ENCODE measurements at places on chromosomes 1 and 21.

GRCh38 chr1:214570442-214570841 lies 19.0 kb upstream of the PTPN14 start:
- no peak for DNase-seq

DNA sequence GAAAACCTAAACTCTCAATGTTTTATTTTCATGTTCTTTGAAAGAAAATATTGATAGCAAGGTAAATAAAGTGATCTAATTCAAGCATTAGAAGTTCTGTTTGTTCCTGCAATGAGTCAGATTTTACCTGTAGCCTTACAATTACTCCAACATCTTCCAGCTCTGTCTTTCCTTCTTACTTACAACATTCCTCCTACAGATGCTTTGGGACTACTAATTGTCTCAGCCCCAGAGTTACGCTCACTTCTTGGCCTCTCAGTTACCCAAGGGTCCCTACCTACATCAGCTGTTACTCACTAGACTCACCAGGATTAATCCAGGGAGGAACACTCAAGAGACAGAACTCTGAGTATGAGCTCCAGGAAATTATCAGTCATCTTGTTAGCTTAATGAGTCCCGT lies 26.4 kb downstream of the OR14A16 start:
- no peak for DNase-seq

DNA sequence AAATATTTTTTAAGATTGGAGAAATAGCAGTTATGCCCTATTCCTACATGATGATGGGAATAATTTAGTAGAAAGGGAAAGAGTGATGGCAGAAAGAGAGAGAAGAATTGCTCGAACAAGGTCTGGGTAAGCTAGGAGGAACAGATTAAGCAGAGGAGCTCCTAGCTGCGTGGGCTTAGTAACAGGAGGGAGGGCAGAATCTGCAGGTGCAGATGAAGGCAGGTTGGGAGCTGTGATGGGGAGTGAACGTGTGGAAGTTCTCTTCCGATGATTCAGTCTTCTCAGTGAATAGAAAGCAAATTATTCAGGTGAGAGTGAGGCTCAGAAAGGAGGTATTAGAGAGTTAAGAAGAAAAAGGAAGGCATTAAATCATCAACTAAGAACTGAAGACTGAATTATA lies 8.3 kb upstream of the CR1 start:
- DNase-seq: no peak

DNA sequence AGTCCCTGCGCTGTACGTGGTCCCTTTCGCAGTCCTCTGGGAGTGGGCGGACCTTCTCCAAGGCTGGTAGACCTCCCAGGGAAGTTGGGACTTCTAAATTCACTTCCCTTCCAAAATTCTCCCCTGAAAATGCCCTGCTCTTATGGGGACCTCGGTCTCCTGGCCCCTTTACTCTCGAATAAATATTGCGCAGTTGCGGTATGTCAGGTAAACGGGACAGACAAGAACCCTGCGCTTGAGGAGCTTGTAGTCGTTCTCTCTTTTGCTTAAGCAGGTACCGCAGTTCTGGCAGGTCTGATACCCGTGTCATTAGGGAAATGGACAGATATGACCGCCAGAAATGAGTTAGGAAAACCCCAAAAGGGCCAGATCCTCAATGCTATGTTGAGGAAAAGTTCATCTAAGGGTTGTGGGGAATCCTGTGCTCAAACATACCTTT lies 561 bp downstream of the KIF2C start:
- DNase-seq: no peak

- no peak for DNase-seq
Observed at GRCh38 chr1:217106231-217106901, 383.1 kb upstream of the ESRRG start.

DNA sequence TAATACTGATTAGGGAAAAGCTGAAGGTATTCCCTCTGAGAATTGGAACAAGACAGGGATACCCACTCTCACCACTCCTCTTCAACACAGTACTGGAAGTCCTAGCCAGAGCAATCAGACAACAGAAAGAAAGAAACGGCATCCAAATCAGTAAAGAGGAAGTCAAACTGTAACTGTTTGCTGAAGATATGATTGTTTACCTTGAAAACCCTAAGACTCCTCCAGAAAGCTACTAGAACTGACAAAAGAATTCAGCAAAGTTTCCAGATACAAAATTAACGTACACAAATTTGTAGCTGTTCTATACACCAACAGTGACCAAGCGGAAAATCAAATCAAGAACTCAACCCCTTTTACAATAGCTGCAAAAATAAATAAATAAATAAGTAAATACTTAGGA lies 78.6 kb downstream of the EXTL2 start:
- DNase-seq: no peak

GRCh38 chr1:82330330-82330729 lies 529.6 kb downstream of the ADGRL2 start:
- no peak for DNase-seq

GRCh38 chr1:229128066-229128608 lies 142.8 kb upstream of the RAB4A start:
- no peak for DNase-seq

DNA sequence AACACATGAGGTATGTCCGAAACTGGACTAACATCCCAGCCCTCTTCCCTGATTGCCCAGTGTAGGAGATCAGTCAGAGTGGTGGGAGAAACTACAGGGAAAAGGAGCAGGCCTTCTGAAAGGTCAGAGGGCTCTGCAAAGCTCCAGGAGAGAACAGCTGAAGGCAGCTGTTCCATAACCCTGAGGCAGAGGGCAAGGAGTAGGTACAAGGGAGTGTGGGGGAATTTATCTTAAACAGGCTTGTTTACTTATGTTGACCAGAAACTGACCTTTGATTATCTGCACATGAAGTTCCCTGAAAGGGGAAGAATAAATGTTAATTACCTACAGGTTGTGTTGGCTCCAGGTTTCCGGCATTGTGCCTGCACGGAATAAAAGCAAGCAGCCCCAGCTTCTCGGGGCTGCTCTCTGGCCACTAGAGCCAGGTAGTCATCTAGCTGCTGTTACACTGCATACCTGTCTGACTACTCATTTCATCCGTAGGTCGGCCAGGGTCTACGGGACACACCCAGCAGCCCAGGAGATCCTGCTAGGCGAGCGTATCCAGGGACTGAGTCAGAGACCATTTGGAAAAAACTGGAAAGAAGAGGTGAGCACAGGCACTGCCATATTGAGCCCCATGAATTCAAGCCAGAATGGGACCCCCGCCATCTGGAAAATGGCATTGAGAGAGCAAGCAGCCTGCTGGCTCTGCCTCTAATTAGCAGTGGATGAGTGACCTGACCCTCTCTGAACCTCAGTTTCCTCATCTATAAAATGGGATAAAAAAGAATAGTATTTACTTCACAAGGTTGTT lies 14.9 kb upstream of the PAQR7 start:
- DNase-seq: peak; percentile 27

- no peak for DNase-seq
Observed at GRCh38 chr1:203051841-203052324, 25.6 kb downstream of the PPFIA4 start.

GRCh38 chr1:197632005-197632404 lies 143.3 kb downstream of the DENND1B start:
- no peak for DNase-seq

- no peak for DNase-seq
Observed at GRCh38 chr1:86747304-86747703, 42.9 kb downstream of the SH3GLB1 start.

Data from SW 1271 (cell line).